ENCODE measurements at places on chromosomes 16 and 17.

GRCh38 chr16:75288596-75289120, 37.2 kb upstream of the BCAR1 start:
- DNase-seq: no peak

DNA sequence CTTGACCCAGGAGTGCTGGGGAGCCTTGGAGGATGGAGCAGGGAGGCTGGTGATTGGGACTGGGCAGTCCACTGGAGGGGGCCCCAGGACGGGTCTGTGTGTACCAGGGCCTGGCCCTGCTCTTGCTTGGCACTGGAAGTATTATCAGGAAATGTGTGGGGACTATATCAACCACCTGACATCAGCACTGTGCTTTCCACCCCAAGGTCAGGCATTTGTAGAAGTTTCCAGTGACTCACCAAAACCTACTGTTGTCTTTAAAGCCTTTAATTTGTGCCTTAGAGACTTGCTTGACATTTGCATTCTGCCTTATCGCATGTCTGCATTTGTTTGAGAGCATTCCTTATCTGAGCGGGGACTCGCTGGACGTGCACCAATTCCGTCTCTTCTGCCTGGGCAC, 323.1 kb downstream of the FOXL1 start:
- no peak for DNase-seq

GRCh38 chr17:82383411-82383810, 11.8 kb downstream of the UTS2R start:
- DNase-seq: peak; percentile 25

DNA sequence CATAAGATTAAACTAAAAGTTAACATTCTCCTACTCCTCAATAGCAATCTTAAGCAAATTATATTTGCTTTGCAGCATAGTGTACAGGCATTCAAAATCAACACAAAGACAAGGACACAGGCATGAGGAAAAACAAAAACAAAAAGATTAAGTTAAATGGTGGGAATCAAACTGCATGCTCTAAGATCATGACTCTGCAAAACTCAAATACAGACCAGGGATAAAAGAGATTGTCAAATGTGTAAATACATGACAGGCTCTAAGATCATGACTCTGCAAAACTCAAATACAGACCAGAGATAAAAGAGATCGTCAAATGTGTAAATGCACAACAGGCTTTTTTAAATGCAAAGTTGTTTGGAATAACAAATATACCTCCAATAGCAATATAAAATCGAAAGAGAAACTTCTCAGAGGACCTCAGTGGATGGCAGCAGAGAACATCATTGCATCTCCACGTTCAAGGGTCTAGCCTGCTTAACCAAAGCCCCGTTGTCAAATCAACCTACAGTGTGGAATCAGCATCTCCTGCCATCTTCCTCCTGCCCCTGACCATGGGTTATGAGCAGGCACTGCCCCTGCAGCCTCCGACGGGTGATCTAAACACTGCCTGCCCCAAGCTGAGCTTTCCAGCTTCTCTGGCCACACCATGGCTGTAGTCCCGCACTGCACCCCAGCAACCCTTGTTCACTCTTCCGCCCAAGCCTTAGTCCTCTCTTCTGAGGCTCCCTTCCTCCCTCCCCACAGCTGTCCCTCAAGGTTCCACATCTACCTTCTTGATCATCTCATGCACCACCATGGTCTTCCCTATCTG, 446.1 kb downstream of the SOX9 start:
- DNase-seq: no peak

DNA sequence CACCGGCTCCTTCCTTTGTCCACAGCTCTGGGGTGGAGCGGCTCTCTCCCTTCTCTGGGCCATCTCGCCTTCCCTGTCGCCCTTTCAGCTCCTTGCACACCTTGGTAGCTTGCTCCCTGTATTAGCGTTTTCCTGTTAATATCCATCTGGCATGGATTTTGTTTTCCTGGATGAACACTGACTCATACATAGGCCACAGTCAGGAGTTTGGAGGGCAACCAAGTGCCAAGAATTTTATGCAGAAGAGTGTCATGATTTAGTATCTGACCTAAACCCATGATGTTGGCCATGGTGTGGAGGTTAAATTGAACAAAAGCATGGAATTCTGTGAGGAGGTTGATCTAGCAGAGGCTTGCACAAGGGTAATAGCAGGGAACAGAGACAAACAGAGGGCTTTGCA, 180.9 kb downstream of the AIPL1 start:
- DNase-seq: no peak

GRCh38 chr16:48082516-48082915, 73.3 kb downstream of the ABCC12 start:
- DNase-seq: no peak

GRCh38 chr16:67833030-67833414, 9.1 kb upstream of the THAP11 start:
- DNase-seq: no peak

GRCh38 chr17:80424261-80424660, 9.3 kb downstream of the ENDOV start:
- no peak for DNase-seq

DNA sequence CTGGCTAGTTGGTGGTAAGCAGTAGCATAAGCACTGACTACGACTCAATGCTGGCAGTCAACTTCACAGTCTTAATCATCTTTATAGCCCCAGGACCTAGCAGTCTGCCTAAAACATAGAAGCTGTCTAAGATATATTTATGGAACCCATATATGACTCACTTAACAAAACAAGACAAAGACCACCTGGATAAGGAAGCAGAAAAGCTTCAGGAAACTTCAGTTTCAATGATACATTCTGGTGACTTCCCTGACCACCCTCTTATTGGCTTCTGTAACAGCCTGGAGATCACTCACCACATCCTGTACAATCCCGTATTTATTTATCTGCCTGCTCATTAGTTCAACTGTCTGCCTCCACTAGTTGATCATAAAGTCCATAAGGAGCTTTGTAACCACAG, 95.5 kb downstream of the PMP22 start:
- no peak for DNase-seq

GRCh38 chr16:59296888-59297287, 562.8 kb upstream of the GOT2 start:
- no peak for DNase-seq

DNA sequence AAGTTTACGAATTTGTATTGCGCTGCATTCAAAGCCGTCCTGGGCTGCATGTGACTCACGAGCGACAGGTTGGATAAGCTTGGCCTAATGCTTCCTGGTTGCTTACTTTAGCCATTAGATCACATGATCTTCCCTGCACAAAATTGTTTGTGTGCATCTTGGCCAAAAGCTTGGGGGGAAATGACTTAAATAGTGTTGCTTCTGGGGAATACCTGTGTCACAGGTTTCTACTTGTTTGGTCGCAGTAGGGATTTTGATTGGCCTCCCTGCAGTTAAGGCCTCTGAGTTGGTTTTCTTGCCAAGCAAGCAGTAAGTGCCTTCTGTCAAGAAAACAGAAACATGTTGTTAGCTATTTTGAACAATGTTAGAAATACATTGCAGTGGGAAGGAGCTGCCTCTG, 39.6 kb upstream of the DUSP14 start:
- DNase-seq: no peak

GRCh38 chr17:48814504-48814903, 2.5 kb downstream of the TTLL6 start:
- DNase-seq: peak; percentile 50

DNA sequence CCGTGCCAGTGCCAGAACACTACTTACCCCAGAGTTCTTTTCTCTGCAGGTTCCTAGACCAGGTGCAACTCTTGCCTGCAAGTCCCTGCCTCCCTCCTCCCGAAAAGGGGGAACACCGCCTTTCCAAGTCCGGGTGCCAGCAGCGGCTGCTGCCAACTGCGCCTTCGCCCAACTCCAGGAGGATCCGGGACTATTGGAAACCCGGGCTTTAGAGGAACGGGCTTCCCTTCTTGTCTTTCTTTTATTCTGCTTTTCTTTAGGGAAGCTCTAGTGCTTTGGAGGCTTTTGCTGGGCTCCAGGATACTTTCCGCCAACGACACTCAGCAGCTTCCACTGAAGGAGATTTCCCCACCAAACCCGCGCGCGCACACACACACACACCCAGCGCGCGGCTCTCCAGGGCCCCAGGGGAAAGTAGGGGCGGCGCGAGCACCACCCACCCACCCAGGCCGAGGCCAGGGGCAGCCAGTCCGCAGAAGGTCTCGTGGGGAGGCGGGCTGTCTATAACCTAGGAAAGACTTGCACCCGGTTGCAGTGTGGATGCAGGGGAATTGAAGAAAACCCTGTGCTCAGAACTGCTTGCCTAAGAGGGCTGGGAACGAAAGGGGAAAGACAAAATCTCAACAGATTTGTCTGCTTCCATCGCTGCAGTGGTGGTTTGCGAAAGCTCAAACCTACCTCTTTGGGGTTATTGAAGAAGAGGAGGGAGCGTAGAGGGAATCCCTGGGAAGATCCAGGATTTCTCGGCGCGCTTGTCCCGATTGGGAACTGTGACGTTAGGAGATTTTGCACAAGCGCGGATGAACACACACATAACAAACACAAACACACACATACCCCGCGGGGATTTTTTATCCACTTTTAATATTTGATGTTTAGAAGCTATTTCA, 977 bp upstream of the CA10 start:
- DNase-seq: no peak

GRCh38 chr17:82355770-82356427, 3.1 kb upstream of the TEX19 start:
- no peak for DNase-seq

- DNase-seq: no peak
These were observed 25.9 kb downstream of the NMT1 start for GRCh38 chr17:45086865-45087503.

DNA sequence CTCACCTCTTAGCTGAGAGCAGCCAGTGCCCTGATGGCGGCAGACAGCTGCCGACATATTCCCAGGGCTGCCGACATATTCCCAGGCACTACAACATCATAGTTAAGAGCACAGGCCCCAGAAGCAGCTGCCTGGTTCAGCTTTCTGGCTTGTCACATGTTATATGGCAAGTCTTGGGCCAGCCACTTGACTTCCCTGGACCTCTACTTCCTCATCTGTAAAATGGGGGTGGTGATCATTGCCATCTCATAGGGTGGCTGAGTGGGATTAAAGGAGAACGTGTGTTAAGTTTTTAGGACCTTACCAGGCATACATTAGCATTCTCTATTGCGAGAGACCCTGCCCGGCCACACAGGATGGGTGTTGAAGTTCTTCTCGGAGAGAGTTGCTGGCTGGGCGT, 19.1 kb downstream of the CDIPT start:
- no peak for DNase-seq

GRCh38 chr16:19135201-19135842, 21.6 kb downstream of the ITPRIPL2 start:
- DNase-seq: no peak

- DNase-seq: no peak
These were observed 182.0 kb upstream of the IRX5 start for GRCh38 chr16:54748611-54749190.

GRCh38 chr16:58859958-58860669, 126.0 kb upstream of the GOT2 start:
- DNase-seq: no peak

- DNase-seq: no peak
These were observed 18.3 kb downstream of the PSME3IP1 start for GRCh38 chr16:57167538-57167937.

DNA sequence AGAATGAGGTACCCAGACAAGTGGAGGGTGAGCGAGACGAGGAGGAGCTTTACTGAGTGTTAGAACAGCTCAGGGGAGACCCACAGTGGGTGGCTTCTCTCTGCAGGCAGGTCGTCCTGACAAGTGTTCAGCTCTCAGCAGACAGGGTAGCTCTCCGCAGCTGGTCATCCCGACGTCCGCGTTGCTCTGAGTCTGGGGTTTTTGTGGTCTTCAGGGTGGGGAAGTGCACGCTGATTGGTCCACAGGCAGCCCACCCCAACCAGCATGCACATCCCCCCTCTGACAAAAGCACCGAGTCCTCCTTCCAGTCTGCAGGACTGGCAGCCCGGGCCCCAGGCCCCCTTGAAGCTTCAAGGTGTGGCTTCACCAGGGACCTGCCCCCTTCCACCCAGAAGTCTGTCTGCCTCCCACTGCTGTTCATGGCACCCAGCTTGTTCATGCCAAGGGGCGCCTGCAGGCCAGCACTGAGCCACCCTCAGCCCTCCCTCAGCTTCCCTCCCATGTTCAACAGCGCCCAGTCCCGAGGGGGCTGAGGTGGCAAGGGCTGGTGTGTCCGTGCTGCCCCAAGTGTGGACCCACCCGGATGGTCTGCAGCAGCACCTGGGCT, 19.9 kb upstream of the WDR45B start:
- no peak for DNase-seq

- no peak for DNase-seq
These were observed 259.8 kb downstream of the CPPED1 start for GRCh38 chr16:12543700-12544476.

All from NCI-H774 (cell line).